ENCODE measurements at places on chromosomes 2 and 18. TPM values are rescaled to one million over a fixed set of nuclear protein-coding genes. Genes with fewer than 3 reads are reported as not detected.

The ZNF407 gene
- 4.7 TPM for total RNA-seq

The NYAP2 gene
- total RNA-seq: 0.11 TPM

The SCN2A gene
- not detected for total RNA-seq

The POTEJ gene
- not detected for total RNA-seq

The HYCC2 gene
- total RNA-seq: 21.9 TPM

The GAREM1 gene
- total RNA-seq: 0.51 TPM

The CRYGD gene
- total RNA-seq: not detected

The ZNF396 gene
- 0.35 TPM for total RNA-seq

The ASB18 gene
- not detected for total RNA-seq

The INHA gene
- 1.5 TPM for total RNA-seq

The FOXI3 gene
- 0.14 TPM for total RNA-seq

The FAM228A gene
- not detected for total RNA-seq

The MAP3K19 gene
- total RNA-seq: not detected

The RNF103 gene
- 21.8 TPM for total RNA-seq

The GPR39 gene
- 26.8 TPM for total RNA-seq

The RFTN2 gene
- 0.18 TPM for total RNA-seq

The ICOS gene
- total RNA-seq: not detected

The PLCD4 gene
- 0.26 TPM for total RNA-seq

The DQX1 gene
- 0.50 TPM for total RNA-seq

The SLC14A1 gene
- not detected for total RNA-seq

The SLC4A3 gene
- total RNA-seq: 6.2 TPM

The ABCG5 gene
- total RNA-seq: not detected

The IDH1 gene
- total RNA-seq: 265 TPM

The AQP4 gene
- 0.27 TPM for total RNA-seq

The NBEAL1 gene
- 39.9 TPM for total RNA-seq

The TFCP2L1 gene
- total RNA-seq: 17.8 TPM

The SP100 gene
- 7.8 TPM for total RNA-seq

The RAX gene
- not detected for total RNA-seq

The TDRD15 gene
- not detected for total RNA-seq

The CCDC148 gene
- 6.3 TPM for total RNA-seq

The CREG2 gene
- 120 TPM for total RNA-seq

The MC5R gene
- not detected for total RNA-seq

The C2orf15 gene
- 11.3 TPM for total RNA-seq

The UGT1A3 gene
- total RNA-seq: 0.64 TPM

The DSG2 gene
- 32.1 TPM for total RNA-seq

The AP1S3 gene
- 180 TPM for total RNA-seq

The TACR1 gene
- 0.07 TPM for total RNA-seq

The CNDP1 gene
- total RNA-seq: not detected

The TBR1 gene
- 0.11 TPM for total RNA-seq

The RAD51AP2 gene
- not detected for total RNA-seq

The ZSWIM2 gene
- total RNA-seq: not detected

The GPR45 gene
- not detected for total RNA-seq

The TUBA4B gene
- not detected for total RNA-seq

The LYPD6B gene
- 28.5 TPM for total RNA-seq

The C2orf80 gene
- not detected for total RNA-seq

The POU3F3 gene
- total RNA-seq: not detected

The PSMA8 gene
- total RNA-seq: not detected

The KLF11 gene
- 22.9 TPM for total RNA-seq

The SOX11 gene
- total RNA-seq: not detected

The GPR17 gene
- not detected for total RNA-seq

The OSR1 gene
- 3.0 TPM for total RNA-seq

The GAL3ST2 gene
- 6.8 TPM for total RNA-seq

The COL4A3 gene
- 4.7 TPM for total RNA-seq

The CCDC141 gene
- 16.6 TPM for total RNA-seq

The GAREM2 gene
- total RNA-seq: 15.6 TPM

Data from Caco-2 (cell line).